ENCODE measurements at places on chromosomes 7 and 10. TPM values are rescaled to one million over a fixed set of nuclear protein-coding genes. Genes with fewer than 3 reads are reported as not detected.

ACBD7 gene
- not detected for polyA plus RNA-seq

ACTL6B gene
- polyA plus RNA-seq: not detected

DNA sequence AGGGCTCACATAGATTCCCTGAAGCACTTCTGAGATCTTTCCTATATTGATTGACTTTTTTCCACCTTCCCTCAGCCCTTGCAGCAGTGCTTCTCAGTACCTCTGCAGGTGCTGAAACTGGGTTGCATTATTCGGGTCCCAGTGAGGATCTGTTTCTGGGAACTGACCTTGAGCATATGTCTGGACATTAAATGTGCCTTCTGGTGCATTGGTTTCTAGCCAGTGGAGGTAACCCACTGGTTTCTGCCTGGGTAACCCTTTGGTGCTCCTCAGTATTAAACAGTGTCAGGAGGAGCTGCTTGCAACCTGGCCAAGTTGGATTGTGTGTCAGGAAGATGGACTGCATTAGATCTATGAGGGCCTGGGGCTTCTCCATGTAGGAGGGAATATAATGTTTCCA lies 213.3 kb upstream of the KCND2 start:
- DNase-seq: no peak

- no peak for DNase-seq
Observed at GRCh38 chr10:71209731-71210541, 2.4 kb upstream of the UNC5B start.

All from naive thymus-derived CD4-positive, alpha-beta T cell (primary cell).